ENCODE measurements at places on chromosomes 1 and 21. TPM values are rescaled to one million over a fixed set of nuclear protein-coding genes. Genes with fewer than 3 reads are reported as not detected.
A peak's percentile ranks its signal among the peaks of the same experiment; 100 is the strongest.

Gene LENEP
- total RNA-seq, result not detected

Gene TMEM61
- not detected for total RNA-seq

DNA sequence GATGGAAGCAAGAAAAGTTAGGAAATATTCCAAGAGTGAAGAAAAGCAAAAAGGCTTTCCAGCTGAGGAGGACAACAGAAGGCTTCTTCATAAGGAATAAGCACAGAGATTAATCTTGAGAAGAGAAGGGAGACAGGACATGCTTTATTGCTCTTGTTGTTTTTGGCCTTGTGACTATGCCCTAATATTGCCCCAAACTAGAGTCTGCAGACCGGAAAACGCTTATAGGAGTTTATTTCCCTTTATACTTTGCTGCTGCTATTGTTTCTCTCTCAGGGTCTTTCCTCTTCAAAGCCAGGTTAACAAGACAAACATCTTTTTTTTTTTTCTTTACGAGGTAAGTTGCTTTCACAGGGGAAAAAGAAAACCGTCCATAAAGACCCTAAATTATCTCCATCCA lies 991.4 kb downstream of the ADGRL2 start:
- no peaks in the 10 kb centered on the region for H3K36me3 ChIP-seq
- no peak overlapping the region for H3K4me3 ChIP-seq
- H3K27me3 ChIP-seq, result no peaks in the 10 kb centered on the region
- no peak for DNase-seq
- H3K4me1 ChIP-seq, result no peaks in the 10 kb centered on the region
- H3K27ac ChIP-seq, result no peak overlapping the region

- H3K4me1 ChIP-seq, result peaks cover 14% of the 10 kb centered on the region
- H3K27ac ChIP-seq, result no peak overlapping the region
- no peak for DNase-seq
- H3K36me3 ChIP-seq, result no peaks in the 10 kb centered on the region
- H3K27me3 ChIP-seq, result no peaks in the 10 kb centered on the region
- H3K4me3 ChIP-seq, result no peak overlapping the region
Observed at GRCh38 chr21:28723646-28724045, 269.0 kb downstream of the LTN1 start.

GRCh38 chr1:207990455-207990854 lies 79.5 kb upstream of the CD34 start:
- no peak overlapping the region for H3K27ac ChIP-seq
- DNase-seq, result no peak
- H3K27me3 ChIP-seq, result no peaks in the 10 kb centered on the region
- H3K4me1 ChIP-seq, result no peaks in the 10 kb centered on the region
- no peaks in the 10 kb centered on the region for H3K36me3 ChIP-seq
- H3K4me3 ChIP-seq, result no peak overlapping the region

DNA sequence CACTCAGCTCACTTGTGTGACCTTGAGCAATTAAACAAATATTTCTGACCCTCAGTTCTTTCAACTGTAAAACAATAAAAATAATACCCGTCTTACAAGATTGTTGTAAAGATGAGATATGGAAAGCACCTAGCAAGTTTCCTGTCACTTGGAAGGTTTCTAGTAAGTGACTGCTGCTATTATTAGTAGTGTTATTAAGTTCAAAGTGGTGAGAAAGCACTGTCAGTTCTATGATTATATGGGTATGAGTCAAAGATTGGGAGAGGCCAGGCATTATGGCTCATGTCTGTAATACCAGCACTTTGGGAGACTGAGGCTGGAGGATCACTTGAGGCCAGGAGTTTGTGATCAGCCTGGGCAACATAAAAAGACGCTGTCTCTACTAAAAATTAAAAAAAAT lies 145.4 kb downstream of the C1orf21 start:
- H3K4me1 ChIP-seq, result peaks cover 73% of the 10 kb centered on the region
- no peaks in the 10 kb centered on the region for H3K27me3 ChIP-seq
- no peaks in the 10 kb centered on the region for H3K36me3 ChIP-seq
- H3K4me3 ChIP-seq, result no peak overlapping the region
- peak overlapping the region; percentile 84 for H3K27ac ChIP-seq
- DNase-seq, result no peak

- H3K27ac ChIP-seq, result peak overlapping the region; percentile 72
- no peak overlapping the region for H3K4me3 ChIP-seq
- DNase-seq, result peak; percentile 34
- H3K4me1 ChIP-seq, result peaks cover 69% of the 10 kb centered on the region
Observed at GRCh38 chr1:91742848-91743292, 143.1 kb downstream of the TGFBR3 start.

All from left ventricle myocardium inferior (tissue), 1 donor.